Activated naive CD8-positive, alpha-beta T cell treated with anti-CD3 and anti-CD28 coated beads for 36 hours (primary cell): ENCODE measurements at places on chromosomes 3 and 15. TPM values are rescaled to one million over a fixed set of nuclear protein-coding genes. Genes with fewer than 3 reads are reported as not detected.
A peak's percentile ranks its signal among the peaks of the same experiment; 100 is the strongest.

Gene RYR3
- total RNA-seq = not detected

Gene EOMES
- 0.97 TPM for total RNA-seq

Gene VGLL3
- total RNA-seq = not detected

Gene STAC
- total RNA-seq = not detected

Gene BLM
- 47.8 TPM for total RNA-seq

Gene TXNRD3
- total RNA-seq = 3.8 TPM

Gene PLA2G4E
- total RNA-seq = not detected

Gene SERP1
- 121 TPM for total RNA-seq

Gene ACOX2
- total RNA-seq = not detected

Gene SLC6A6
- total RNA-seq = 38.6 TPM

Gene LPCAT4
- total RNA-seq = 49.8 TPM

Gene HIGD2B
- not detected for total RNA-seq

Gene FBXW12
- total RNA-seq = not detected

Gene PLA2G4F
- total RNA-seq = not detected

Gene NEK11
- 0.85 TPM for total RNA-seq

DNA sequence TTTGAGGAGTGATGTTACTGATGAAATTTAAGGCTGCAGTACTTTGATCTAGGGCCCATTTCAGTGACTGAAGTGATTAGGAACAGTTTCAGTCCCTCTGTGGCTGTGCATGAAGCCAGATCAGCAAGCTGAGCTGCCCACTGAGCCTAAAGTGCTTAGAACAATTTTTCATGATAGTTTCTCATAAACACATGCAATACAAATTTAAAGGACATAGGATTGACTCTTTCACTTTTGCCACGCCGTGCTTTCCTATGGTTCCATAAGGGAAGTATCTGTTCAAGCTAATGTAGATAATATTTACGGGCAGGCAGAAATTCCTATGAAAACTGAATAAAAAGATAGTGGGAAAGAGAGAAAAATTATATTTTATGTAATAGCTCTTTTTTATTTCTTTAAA, 10.6 kb downstream of the ANKUB1 start:
- DNase-seq = no peak

DNA sequence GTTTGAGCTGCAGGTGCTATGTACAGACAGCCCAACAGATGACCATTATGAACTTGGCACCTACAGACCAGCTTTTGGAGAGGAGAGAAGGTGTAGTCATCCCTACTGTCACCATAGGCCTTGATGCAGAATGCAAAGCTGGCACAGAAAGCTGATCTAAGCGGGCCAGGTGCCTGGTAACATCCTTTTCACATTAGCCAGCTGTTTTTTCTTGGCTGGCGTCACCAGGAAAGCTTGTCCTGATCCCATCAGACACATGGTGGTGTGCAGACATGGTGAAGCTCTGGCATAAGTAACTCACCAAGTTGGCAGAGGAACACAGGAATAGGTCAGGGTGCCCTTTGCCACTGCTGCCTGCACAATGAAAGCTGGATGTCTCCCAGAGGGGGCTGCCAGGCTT, 97.2 kb upstream of the MB21D2 start:
- no peak for DNase-seq

GRCh38 chr3:72634128-72634527, 214.1 kb downstream of the SHQ1 start:
- DNase-seq = no peak

DNA sequence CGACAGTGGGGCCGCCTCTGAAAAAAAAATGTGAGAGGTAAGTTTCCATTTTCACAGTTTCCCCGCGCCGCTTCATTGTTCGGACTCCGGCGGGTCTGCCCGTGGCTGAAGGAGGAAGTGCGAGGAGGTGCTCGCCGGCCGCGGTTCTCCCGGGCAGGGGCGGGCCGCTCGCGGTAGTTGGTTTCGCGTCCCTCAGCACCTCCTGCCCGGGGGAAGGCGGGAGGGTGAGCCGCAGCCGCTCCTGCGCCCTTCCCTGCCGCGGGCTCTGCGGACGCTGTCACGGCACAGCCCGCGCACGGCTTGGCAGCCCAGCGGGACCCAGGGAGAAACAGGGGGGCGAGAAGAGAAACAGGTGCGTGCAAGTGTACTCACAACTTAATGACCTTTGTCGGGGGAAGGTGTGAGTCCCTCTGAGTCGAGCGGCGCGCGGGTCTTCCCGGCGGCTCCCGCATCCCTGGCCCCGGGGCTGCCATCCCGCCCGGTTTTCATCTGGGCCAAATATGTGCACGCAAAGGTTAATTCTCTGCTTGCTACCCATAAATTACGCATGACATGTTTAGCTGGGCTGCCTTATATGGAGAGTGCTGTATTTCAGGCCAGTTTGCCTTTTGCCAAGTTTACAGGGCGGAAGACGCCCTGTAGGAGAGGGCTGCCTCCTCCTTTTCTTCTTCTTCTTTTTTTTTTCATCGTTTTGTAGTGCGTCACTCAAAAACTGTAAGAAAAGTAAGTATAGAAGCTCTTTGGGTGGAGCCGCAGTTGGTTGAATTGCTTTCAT, 514 bp downstream of the MBNL1 start:
- DNase-seq = no peak

DNA sequence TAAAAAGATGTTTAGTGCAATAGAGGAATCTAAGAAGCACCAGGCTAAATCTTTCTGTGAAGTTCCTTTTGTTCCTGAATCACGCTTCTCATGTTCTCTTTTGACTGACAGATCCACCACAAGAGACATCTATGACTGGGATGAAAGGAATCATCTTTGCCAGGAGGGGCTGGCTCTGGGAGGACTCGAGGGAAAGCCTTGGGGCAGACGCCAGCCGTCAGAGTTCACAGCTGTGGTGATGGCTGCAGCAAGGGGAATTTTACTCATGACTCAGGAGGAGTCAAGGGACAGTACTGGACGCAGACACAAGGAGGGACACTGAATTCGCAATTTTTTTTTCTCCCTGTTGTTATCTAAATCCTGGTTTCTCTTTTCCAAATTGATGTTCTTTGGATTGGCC, 38.7 kb downstream of the C3orf38 start:
- no peak for DNase-seq

GRCh38 chr3:139937674-139938279, 2.8 kb downstream of the CLSTN2 start:
- no peak for DNase-seq

- no peak for DNase-seq
Observed at GRCh38 chr15:45473068-45473467, 49.5 kb downstream of the SLC30A4 start.

- no peak for DNase-seq
Observed at GRCh38 chr15:95162069-95162468, 930.7 kb downstream of the MCTP2 start.

DNA sequence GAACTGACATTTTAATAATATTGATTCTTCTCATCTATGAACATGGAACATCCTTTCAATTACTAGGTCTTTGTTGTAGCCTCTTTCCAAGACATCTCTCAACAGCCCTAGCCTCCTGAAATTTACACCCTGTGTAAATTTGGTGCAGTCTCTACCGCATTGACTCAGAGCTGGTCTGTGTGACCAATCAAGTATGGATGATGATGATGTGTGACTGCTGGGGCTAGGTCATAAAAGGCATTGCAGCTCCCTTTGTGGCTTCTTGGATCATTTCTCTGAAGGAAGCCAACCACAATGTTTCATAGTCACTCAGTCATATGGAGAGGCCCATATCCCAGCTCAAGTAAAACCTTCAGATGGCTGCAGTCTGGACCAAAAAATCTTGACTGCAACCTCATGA, 62.1 kb upstream of the FAM3D start:
- DNase-seq = no peak

DNA sequence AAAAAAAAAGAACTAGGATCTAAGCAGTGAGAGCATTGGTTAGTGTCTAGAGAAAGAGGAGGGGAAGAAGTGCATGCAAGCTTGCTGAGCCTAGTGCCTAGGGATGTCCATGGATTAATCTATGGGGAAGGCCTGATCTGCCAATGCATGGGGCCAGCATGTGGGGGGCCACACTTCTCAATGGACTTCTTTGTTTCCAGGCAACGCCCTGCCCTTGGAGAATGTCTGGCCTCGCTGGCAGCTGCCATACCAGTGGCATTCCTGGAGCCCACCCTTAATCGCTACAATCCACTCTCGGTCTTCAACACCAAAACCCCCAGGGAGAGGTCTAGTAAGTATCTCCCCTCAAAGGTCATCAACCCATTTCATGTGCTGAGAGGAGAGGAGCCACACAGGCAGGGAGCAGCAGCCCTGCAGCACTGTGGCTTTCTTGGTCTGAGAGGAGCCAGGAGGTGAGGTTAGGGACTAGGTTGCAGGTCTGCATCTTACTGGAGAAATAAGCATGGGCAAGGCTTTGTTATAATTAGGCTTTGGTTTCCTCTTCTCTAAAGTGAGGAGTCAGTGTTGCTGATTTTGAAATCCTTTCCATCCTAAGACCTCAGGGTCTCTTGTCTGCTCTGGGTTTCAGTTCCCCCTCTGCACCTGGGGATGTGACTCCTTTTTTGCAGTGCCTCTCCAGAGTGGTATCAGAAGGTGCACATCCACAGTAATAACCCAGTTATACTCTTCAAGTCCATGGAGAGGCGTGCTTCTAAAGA, 188.1 kb upstream of the CHRM5 start:
- DNase-seq = no peak

DNA sequence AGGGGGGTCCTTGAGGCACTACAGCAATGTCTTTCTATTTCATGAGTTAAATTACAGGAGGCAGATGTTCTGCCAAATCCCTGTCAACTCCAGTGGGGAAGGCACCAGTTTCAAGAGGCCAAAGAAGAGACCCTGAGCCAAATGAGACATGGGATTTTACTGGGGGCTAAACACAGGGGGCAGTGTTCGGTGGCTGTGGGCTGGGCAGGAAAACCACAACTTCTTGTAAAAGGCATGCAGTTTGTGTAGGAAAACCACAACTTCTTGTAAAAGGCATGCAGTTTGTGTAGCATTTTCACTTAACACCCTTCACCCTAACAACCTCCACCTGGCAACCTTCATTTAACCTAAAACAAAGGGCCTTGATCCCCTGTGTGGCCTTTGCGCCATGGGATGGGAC, 61.0 kb downstream of the POLR2M start:
- DNase-seq = no peak

- no peak for DNase-seq
Observed at GRCh38 chr15:90599644-90600043, 69.9 kb downstream of the CRTC3 start.

- DNase-seq = no peak
Observed at GRCh38 chr15:88181613-88182012, 74.9 kb downstream of the NTRK3 start.

- no peak for DNase-seq
Observed at GRCh38 chr15:67914537-67915460, 75.0 kb upstream of the RNU6-1 start.

GRCh38 chr3:129626744-129627349, 20.4 kb upstream of the PLXND1 start:
- DNase-seq = peak; percentile 85

DNA sequence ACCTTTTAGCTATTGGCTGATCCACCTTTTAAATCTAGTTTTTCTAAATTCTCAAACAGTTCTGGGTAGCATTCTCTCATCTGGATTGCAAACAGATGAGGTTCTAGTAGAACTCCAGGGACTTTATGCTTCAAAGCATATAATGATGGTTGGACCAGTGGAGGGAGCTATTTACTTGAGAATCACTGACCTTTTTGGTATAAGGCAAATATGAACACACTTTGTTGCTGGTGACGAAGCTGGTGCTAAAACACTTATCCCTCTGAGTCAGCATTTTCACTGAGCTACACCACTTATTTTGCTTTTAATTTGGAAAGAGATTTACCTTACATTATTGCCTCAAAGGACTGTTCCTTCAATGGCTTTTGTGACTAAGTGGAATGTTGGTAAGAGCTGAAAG, 58.6 kb upstream of the SLITRK3 start:
- DNase-seq = no peak

DNA sequence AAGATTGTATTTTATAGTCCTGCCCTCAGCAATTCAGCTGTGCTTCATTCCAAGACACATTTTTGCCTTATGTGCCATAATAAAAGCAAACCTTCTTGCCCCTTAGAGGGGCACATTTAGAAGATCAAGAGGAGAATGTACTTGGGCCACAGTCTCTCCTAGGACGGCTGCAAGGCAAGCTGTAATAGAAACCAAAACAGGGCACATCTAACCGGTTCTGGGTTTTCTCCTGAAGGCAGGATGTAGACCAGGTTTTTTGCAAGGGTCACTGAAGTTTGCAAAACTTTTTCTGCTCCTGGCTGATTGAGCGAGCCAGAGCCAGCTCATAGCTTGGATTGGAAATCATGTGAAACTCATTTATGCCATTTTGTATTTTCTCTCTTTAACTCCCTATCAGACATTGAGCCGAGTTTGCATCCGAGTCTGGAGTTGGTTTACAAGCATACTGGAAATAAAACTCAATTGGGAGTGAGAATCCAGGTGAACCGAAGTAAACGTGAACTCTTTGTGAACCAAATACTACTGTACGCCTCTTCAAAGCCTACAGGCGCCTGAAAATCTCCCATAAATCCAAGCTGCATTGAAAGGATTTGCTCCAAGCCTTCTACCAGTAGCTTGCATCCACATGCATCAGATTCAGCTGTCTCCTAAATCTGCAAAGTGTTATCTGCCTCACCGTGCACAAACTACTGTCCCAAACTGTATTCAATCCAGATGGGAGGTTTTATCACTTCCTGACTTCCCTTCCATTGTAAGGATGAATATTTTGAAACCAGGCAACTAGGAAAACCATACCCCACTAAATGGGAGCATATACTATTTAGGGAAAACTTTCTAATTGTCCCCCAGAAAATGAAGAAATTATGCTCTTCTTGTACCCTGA, 60.9 kb upstream of the TSC22D2 start:
- no peak for DNase-seq
